ENCODE measurements at places on chromosomes 6 and 20. TPM values are rescaled to one million over a fixed set of nuclear protein-coding genes. Genes with fewer than 3 reads are reported as not detected.

DNA sequence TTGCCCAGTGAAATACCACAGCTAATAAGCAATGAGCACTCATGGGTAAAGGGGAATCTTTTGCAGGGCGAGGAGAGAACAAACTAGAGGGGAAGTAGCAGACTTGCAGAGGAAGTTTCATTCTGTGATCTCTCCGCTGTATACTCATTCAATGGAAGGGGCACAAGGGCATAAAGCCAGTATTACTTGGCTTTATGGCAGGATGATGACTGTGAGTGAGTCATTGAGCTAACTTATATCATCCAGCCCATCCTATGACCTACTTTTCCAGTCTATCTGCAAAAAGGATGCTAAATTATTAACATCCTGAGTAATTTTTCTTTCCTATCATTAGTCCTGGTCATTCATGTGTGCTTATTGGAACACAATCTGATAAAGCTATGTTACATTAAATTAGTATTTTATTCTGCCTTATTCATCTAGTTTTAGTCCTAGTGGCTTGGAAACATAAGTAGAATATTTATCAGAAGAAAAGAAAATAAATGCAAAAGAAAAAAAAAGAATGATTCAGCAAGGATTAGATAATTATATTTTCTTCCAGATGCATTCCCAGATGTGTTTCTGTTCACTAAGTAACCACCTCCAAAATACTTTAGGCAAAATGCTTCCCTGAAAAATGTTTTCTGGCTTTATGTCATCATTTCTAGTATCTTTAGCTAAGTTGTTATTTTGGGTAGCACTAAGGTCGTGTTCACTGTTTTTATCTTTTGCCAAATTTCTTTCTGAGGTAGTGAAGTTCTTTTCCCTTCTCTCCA, 471.7 kb downstream of the CDKAL1 start:
- peak; percentile 55 for DNase-seq

- no peak for DNase-seq
Observed at GRCh38 chr6:111550953-111551352, 54.7 kb downstream of the TRAF3IP2 start.

The RFX6 gene
- polyA plus RNA-seq = not detected

DNA sequence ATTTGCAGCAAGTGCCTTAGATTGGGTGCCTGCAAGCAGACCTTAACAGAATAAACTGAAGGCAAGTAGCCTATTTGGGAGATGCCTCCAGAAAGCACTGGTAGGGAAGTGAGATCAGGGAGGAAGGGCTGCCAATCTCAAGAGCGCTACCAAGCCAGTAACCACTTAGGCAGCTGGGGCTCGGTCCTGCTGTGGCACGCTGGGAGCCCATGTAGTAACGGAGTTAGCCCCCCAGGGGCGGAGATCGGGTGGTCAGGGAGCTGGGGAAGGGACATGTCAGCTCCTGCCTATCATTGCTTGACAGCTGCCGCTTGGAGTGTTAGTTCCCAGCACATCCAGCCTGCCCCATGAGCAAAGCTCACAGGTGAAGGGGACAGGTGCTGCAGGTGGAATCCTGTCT, 127.0 kb downstream of the CEBPB start:
- no peak for DNase-seq

GRCh38 chr6:93376026-93376540, 43.3 kb downstream of the EPHA7 start:
- no peak for DNase-seq

DNA sequence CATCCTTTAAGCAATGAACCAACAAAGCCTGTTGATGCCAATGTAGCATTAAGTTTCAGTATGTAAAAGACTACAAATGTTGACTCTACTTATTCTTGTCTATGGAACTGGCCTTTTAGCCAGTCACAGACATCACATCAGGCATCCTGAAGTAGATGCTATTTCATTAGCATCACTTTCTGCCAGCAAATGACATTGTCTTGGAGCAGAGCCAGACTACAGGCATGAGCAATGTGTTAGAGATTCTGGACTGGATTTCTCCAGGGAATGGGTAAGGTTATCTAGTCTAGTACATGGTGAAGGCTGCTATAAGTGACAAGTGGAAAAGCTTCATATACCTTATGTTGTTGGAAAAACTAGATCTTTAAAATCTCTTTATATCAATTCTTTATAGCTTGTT, 142.9 kb downstream of the ADGRB3 start:
- DNase-seq = no peak

DNA sequence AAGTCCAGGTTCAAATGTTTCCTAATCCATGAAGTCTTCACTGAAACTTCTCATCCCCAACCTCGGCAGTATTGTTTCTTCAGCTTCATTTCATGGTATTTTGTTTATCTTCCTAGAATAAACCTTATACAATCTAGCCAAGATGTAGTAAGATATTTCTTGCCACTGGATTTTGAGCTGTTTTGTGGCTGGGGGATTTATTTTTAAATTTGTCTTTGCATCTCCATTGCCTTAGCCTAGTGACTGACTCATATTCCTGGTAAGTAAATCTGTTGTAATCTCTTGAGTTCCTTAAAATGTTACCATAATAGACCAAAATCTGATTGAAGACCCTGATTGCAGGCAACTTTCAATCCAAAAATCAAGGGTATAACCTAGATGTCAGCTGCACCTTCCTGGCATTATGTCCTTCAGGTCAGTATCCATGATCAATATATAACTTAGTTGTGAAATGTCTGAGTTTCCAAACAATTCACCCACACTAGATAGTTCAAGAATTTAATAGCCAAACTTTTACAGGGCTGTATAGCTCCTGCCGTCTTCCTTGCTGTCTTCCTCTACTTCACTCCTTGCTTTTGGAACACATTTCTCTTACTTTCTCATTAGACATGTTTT, 4.7 kb upstream of the TRMT11 start:
- DNase-seq = no peak

The ZNF831 gene
- not detected for polyA plus RNA-seq

The CALHM5 gene
- 7.7 TPM for polyA plus RNA-seq

DNA sequence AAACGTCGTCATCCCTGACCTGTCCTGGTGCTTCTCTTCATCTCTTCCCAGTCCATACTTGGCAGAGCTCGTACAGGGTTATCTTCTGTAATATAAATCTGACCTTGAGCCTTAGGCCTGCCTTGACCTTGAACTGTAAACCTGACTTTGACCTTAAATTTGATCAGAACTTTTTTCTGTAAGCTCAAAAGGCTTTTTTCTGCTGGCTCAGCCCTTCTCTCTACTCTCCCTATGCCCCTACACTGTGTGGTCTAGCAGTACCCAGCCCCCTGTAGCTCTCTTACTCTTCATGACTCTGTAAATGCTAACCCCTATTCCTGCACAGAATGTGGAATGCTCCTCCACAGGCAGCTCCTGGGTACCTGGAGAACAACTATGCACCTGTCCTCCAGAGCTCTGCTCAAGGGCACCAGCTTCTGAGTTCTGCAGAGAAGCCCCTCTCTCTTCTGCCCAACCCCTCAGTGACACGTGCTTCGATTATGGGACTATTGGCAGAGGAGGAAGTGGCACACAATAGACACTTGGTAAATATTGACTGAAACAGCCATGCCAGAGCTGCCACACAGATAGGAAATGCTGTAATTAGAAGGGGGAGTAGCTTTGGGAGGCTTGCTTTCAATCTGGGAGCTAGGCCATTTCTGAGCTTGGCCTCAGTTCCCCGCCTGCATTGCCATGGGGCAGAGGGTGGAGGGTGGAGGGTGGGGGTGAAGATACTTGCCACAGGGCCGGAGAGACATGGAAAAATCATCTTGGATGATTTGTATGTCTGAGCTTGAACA, 15.4 kb downstream of the SNPH start:
- DNase-seq = no peak

DNA sequence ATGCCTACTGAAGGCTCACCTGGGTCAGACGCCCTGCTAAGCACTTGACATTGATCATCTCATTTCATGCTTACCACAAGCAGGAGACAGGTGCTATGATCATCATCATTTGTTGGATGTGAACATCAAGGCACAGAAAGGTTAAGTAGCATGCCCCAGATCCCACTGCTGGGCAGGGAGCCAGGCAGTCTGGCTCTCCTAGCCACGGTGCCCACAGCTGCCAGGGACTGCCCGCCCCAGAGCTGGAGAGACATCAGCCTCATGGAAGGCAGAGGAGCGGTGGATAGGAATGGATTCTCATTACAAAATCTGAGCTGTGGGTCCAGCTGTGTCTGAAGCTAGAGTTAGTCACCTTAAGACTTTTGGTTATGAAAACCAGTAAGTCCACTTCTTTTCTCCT, 3.6 kb downstream of the SULF2 start:
- no peak for DNase-seq

The HSPA1L gene
- 1.2 TPM for polyA plus RNA-seq

The RBM24 gene
- 9.1 TPM for polyA plus RNA-seq

GRCh38 chr20:44590980-44591778, 8.8 kb downstream of the PKIG start:
- DNase-seq = no peak

The KIF25 gene
- polyA plus RNA-seq = not detected

DNA sequence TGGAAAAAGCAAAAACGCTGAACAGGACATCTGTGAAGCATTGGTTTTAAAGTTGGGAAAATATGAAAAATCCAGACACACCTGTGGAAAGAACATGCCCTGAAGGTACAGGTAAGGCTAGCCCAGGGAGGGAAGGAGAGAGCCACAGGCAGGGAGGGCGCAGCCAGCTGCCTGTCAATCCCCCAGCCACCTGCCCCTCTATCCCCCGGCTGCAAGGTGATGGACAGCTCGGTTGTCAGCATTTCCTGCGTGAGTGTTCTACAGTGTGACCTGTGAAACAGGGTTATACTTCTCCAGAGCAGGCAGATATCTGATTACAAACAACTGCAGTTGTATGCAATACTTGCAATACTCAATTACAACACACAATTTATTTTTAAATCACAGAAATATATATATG, 358.1 kb downstream of the SMOC2 start:
- DNase-seq = no peak

The SMAP1 gene
- polyA plus RNA-seq = 25.0 TPM

DNA sequence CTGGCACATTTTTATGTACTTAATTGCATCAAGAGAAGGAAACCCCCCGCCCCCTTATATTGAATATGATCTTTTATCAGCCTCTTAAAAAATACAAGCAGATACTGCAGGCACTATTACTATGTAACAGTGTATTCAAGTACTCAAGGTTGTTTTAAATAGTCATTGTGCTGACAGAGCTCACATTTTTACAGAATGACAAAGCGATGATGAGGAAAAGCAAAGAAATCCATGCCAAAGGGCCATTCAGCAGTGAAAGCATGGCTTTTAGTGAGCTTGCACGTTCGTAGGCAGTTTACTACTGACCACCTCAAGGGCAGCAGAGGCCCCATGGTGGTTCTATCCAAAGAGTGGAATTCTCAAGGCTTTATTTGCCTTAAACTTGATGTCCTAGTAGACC, 146.8 kb downstream of the RPS12 start:
- peak; percentile 68 for DNase-seq

The AIG1 gene
- polyA plus RNA-seq = 65.1 TPM

The C20orf144 gene
- 0.14 TPM for polyA plus RNA-seq

GRCh38 chr6:5398530-5398929, 137.2 kb downstream of the FARS2 start:
- no peak for DNase-seq

DNA sequence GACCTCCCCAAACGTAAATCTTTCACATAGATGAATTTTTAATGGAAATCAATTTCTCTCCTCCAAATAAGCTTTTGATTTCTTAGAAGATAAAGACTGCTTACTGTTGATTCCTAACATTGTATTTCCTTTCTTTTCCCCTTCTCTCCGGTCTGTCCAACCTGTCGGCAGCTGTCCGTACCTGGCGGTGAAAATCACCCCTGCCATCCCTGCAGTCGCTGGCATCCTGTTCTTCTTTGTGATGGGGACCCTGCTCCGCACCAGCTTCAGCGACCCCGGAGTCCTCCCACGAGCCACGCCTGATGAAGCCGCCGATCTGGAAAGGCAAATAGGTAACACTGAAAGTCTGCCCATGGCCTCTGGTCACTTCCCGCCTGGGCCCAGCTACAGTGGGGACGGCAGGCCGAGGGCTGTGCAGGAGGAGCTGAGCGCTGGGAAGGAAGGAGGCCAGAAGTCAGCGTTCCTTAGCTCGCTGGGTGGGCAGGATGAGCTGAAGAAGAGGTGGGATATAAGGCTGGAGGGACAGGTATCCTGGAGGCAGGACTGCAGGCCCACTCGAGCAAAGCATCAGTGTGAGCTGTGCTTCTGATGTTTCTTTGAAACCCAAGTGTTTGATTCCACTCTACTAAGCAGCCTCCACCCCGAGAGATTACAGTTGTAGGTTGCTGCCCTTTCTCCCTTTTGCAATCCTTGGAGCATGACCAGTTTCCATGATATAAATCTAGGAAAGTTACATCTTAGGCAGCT, 161.6 kb downstream of the ZDHHC14 start:
- no peak for DNase-seq

Data from AG04450 (cell line).